ENCODE measurements at places on chromosomes 5 and 9.

DNA sequence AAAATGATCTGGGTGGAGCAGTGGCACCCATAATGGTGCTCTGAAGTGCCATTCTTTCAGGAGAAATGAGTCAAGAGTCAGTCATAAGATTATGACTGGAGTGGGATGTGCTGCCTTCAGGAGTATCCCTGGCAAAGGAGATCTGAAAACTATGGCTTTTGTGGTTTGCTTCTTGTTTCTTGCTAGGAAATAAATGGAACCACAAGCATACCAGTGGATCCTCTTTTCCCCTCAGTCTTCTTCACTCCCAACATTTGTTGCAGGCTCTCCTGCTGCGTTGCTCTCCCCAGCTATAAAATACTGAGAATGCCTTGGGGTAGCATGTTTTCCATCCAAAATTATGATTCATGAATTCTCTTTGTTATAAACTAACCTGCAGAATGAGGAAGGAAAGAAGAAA lies 199.1 kb downstream of the NNT start:
- DNase-seq: no peak

DNA sequence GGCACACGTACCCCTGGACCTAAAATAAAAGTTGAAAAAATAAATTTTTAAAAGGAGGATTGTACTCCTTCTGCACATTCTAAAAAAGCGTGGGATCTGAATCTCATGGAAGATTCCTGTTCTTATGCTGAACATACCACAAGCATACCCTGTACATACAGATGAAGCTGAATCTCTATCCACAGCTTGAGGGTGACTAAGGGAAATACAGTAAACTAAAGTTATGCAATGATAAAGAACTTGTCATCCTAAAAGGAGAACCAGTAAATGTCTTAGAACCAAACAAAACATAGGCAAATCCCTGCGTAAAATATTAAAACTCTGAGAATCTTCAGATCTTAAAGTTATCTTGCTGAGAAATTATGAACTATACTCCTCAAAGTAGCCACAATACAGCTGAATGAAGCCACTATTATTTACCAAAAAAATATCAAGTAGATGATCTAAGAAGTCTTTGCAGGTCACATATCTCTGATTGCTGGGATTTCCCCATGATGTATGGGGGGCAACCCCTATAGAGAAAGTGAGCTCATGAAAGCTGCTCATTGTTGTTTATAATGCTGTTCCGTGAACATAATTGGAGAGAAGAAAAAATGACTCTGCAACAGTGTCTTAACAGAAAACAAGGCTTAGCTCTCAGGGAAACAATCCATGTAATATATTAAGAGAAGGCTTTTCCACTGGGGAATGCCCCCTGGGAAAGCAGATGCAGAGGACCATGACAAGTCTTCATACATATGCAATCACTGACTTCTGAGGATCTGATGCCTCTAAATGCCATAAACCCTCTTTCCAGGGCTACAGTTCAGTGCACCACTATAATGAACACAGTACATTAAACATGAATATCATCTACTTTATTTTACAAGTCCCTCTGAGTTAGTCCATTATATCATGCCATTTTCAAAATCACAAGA lies 210.1 kb downstream of the EPB41L4A start:
- DNase-seq: no peak

DNA sequence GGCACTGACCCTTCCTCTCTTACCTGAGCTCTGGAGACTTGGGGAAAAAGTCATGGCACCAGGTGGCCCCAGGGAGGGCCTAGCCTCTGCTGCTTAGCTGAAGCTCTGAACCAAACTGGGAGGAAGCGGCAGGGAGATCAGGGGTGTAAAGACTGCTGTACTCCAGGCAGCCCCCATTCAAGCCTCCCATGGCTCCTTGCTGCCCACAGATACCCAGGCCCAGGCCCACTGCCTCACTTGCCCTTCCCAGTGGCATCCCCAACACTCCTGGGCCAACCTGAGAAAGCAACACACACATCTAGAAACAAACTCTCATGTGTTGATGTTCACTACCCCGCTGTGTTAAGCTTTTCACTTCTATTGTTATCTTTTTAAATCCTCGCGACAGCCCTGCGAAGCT lies 151.6 kb downstream of the C5orf15 start:
- DNase-seq: no peak

DNA sequence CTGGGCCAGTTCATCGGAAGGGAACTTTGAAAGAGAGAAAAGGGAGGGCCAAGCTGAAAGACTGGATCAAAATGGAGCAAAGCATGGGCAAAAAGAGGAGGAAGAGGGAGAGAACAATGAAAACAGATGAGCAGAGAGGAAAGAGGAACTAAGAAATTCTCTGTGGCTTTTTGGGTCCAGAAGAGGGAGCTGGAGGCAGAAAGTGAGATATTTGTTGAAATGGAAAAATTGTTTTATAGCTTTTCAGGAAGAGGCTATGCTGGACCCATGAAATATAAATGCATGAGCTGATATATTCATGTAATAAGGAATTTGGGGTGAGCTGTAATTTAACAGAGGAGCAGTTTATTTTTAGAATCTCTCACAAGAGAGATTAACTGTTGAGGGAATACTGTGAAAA lies 457.3 kb downstream of the DMAC1 start:
- DNase-seq: peak; percentile 3

DNA sequence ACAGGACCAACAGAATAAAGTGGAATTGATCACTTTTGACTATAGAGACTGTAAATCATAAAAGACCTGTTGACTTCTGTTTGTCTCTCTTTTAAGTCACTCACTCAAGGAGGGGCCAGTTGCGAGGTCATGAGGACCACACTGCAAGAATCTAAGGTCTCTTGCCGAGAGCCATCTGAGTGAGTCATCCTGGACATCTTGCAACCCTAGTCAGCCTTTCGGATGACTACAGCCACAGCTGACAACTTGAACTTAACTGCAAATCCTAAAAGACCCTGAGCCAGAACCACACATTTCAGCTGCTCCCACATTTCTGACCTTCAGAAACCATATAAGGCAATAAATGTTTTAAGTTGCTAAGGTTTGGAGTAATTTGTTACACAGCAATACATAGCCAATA lies 129.7 kb upstream of the RAD23B start:
- DNase-seq: no peak

- no peak for DNase-seq
These were observed 68.4 kb downstream of the ACTBL2 start for GRCh38 chr5:57414191-57414590.

GRCh38 chr5:10122076-10122726 lies 127.5 kb downstream of the ATPSCKMT start:
- DNase-seq: no peak

DNA sequence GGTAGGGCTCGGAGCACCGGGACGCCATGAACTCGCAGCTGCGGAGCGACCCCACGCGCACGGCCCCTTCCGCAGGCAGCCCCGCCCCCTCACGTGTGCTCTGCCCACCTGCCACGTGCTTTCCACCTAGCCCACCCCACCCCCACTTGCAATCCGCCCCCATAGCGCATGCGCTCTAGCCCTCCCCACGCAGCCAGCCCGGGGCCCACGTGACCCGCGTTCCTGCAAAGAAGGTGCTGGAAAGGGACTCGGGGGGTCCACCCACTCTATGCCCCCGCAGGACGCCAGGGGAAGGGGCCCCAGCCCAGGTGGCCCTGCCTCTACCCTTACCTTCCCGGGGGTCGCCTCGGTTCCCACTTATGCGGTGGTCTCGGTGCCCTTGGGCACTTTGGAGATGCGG lies at the start of gene SOHLH1:
TSS of gene SOHLH1 (minus strand) at position 42 of the 400 bp plus-strand sequence. CDS start at position 28, 14 bp downstream.
- no peak for DNase-seq

- DNase-seq: no peak
These were observed 218.6 kb downstream of the SEMA6A start for GRCh38 chr5:116355819-116356601.

DNA sequence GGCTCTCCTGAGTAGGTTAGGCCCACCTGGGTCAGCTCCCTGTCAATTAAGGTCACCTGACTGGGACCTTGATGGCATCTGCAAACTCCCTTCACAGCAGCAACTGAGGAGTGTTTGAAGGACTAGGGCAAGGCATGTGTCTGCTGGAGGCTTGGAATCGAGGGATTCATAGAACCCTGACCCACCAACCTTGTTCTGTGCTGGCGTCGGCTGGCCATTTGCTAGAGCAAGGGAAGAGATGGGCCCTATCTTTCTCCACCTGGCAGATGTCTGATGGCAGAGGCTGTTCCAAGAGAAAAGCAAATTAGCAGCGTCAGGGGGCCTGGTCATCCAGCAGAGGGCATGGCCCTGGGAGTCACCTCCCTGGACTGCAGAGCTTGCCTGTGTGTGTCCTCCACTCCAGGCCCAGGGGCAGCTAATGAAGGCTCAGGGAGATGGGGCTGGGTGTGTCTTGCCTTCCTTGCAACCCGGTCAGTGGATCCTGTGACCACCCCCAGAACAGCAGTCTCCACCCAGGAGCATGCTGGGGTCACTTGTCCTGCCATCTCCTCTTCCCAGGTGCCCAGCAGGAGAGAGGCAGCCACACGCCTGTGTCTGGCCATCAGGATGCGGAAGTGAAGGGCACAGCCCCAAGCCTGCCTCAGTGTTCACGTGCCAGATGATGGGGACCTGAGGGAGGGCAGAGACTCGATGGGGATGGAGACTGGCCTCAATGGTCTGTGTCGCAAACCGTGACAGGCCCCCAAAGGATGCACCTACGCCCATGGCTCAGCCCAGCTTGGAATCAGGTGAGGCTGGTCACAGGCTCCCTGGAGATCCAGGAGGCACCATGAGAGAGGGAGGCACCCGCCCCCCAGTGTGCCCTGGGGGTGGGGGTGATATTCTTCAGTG lies 53.9 kb downstream of the BARX1 start:
- DNase-seq: no peak

DNA sequence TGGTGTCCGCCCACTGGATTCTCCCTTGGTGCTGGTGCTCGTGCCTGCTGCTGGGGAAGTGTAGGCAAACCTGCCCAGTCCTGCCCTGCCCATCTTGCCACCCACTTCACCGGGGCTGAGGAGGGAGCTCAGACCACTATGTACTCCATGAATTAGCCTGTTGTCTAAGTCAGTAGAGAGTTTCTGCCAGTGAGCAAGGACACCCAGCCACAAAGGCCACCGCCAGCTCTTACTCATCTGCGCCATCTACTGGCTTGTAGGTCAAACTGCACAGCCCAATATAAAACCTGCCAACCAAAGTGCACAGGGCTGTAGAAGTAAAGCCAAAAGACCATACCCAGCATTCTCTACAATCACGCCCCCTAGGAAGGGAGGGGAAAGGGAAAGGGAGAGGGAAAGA lies 102.3 kb downstream of the GLIS3 start:
- DNase-seq: peak; percentile 4

- DNase-seq: no peak
These were observed 213.9 kb downstream of the TMEM167A start for GRCh38 chr5:82863266-82863665.

DNA sequence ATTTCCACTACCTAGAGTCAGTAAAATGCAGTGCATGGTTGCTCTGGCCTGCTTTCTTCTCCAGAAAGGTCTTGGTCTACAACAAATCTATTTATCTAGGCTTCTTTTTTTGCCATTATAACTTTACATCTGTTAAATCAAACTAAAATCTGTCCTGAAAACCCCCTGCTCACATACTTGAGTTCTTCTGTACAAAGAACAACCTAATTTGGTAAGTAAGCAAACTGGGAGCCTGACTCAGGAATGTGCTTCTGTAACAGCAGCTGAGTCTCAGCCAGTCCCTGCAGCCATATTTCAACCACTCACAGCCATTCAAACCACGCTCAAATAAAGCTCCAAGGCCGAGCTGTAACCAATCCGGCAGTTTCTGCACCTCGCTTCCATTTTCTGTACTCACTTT lies 95.8 kb downstream of the PLPP1 start:
- no peak for DNase-seq

- no peak for DNase-seq
These were observed 93.3 kb downstream of the MELK start for GRCh38 chr9:36665921-36666431.

- no peak for DNase-seq
These were observed 42.9 kb downstream of the FEM1C start for GRCh38 chr5:115501464-115502210.

DNA sequence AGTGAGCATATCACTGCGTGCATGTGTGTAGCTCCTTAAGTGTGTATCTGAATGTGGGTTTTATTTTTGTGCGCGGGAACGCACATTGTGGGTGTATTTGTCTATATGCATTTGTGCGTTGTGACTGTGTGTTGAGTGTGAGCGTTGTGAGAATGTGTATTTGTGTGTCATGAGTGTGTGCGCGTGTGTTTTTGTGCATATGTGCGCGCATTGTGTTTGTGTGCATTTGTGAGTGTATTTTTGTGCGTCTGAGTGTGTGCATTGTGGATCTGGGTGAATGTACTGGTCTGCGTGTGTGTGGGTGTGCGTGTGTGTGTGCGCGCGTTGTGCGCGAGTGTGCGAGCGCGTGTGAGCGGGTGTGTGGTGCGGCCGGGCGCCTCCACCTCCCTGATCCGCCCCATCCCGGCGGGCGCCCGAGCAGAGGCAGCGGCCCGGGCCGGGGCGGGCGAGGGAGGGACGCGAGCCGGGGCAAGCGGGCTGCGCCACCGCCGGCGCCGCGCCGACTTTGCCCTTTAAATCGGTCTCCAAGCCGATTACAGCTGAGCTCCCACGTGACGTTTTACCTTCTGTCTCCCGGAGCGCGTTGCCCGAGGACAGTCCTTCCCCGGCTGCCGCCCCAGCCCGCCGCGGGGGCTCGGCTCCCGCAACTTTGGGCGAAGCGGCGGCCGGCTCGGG lies at the start of gene RASGRF2:
TSS of gene RASGRF2 (plus strand) at position 596 of the 675 bp plus-strand sequence. CDS start 376 bp downstream, outside the sequence.
- DNase-seq: no peak

GRCh38 chr5:163571744-163572143 lies 66.3 kb downstream of the MAT2B start:
- no peak for DNase-seq

DNA sequence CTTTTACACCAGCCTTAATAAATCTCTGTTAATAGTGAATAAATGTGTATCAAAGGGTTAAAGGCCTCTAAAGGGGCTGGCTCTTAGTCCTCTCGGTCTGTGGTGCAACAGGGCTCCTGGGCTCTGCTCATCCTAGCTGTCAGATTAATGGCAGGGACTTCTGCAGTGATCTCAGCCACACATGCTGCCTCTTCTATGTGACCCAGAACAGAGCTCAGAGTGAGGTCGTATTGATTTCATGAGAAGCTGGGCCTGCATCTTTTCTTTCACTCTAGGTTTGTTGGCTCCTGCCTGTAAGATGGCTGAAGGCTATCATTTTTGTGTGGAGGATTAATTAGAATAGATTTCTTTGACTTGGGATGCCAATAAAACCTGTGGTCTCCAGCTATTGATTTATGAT lies 165.0 kb upstream of the GLRA1 start:
- no peak for DNase-seq
